ENCODE measurements at places on chromosomes 7 and 10.

DNA sequence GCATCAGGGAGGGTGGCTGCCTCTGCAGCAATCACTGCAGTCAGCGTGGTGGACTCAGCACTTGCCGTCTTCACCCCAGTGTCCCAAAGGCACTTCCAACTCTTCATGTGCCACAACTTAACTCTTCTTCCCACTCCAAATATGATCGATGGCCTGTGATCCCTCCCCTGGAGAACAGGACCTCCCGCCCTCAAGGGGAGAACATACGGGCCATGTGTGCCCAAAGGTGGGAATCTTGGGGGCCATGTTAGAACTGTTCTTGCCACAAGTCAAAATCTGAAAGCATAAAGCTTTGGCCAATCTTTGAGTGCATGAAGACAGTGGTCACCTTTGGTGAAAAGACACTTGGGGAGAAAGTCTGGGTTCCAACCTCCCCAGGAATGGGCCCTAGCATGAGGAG lies 368.5 kb upstream of the MGMT start:
- no peak for DNase-seq

- no peak for DNase-seq
Observed at GRCh38 chr7:11175371-11175770, 201.7 kb downstream of the PHF14 start.

GRCh38 chr7:41466760-41467384 lies 236.0 kb downstream of the INHBA start:
- no peak for DNase-seq

GRCh38 chr7:158950914-158951635 lies 94.7 kb downstream of the DYNC2I1 start:
- DNase-seq = no peak

DNA sequence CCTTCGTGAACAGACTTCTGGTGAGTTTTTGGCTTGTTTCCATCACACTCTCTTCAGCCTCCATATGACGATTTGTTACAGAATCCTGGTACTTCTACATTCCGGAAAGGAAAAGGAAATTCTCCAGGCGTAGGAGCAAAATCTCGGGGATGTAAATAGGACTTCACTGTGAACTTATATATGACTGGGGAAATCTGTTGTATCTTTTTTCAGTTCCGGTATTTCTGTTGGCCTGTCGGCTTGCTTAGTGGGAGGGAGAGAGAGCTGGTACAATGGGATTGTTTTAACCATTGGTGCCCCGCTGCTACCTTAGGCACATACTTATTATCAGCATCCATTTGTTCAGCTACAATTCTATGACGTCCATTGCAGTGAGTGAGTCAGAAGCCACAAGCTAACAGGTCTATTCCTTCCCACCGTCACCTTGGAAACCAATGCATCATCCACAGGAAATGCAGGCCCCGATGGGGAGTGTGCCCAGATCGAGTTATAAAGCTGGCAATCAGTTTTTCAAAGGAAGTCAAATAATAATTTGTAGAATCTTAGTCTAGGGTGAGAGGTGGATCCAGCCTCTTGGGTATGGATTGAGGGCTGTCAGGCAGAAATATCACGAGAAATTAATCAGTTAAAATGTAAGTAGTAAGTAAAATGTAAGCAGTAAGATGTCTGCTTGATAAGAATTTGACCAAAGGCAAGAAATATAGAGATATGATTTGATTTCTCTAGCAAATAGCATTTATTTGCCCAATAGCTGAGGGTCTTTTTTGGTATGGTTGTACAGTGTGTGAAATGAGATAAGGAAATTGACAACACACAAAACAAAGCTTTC lies 92.0 kb upstream of the MKLN1 start:
- DNase-seq = no peak
